ENCODE measurements at places on chromosomes 1 and 21.

- DNase-seq = no peak
These were observed 373.4 kb downstream of the LMX1A start for GRCh38 chr1:164983023-164983650.

DNA sequence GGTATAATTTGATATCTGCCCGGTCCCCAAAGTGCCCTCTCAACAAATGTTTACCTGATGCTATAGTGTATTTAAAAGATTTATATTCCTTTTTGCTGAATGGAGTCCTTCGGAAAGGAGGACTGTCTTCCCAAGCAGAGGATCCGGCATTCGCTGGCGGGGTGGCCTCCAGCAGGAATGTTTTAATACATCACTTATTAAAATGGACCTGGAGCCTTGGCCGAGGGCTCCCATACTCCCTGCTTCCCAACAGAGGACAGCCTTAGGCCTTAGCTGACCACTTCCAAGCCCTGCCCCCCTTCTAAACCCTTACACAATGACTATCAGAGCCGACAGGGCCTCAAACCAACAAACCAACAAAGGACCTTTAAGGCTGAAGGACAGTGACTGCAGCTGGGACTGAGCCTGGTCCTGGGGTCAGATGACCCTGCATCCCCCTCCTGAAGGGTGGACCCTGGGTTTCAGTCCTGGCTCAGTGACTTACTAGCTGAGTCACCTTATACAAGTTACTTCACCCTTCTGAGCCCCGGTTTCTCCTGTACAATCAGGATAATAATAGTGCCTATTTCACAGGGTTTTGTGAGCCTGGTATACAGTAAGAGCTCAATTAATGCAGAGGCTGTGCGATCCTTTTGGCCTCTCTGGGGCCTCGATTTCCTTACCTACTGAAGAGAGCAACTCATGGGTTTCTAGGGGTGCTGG lies 5.6 kb downstream of the CAMK2N1 start:
- no peak for DNase-seq

DNA sequence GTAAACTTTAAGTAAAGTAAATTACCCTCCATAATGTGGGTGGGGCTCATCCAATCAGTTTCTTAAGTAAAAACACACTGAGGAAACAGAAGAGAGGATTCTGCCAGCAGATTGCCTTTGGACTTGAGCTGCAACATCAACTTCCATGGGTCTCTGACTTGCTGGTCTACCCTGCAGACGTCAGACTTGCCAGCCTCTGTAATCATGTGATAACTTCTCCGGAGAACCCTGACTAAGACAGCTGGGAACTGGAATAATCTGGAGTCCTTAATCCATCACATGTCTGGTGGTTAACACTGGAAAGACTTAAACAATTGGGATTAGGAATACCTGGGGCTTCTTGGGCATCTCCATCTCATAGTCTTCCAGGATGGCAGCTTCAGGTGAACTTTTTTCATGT lies 13.2 kb upstream of the CEP350 start:
- no peak for DNase-seq

GRCh38 chr1:95953015-95953414 lies 719.0 kb downstream of the RWDD3 start:
- DNase-seq = peak; percentile 30

GRCh38 chr1:229119161-229119560 lies 151.8 kb upstream of the RAB4A start:
- no peak for DNase-seq

DNA sequence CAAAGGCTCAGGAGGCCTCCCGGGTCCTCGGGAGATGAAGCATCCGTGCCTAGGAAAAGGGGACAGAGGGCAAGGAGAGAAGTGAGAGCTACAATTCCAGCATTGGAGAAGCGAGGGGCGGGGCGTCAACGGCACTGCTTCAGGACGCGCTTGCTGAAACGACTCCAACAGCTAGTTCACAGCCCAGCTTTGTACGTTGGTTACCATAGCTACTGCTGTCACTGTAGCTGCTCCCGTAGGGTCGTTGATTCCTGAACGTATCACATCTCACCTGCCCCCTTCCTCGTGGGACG lies 63.1 kb downstream of the TOR1AIP2 start:
- DNase-seq = no peak

All from NCI-H1436 treated with DMSO at 0.1 percent for 48 hours (cell line).